ENCODE measurements at places on chromosomes 2 and 18.
A peak's percentile ranks its signal among the peaks of the same experiment; 100 is the strongest.

GRCh38 chr2:112821142-112821541 lies 15.4 kb downstream of the IL1B start:
- DNase-seq = peak; percentile 35

GRCh38 chr2:98564541-98565132 lies 43.7 kb downstream of the COA5 start:
- DNase-seq = no peak

DNA sequence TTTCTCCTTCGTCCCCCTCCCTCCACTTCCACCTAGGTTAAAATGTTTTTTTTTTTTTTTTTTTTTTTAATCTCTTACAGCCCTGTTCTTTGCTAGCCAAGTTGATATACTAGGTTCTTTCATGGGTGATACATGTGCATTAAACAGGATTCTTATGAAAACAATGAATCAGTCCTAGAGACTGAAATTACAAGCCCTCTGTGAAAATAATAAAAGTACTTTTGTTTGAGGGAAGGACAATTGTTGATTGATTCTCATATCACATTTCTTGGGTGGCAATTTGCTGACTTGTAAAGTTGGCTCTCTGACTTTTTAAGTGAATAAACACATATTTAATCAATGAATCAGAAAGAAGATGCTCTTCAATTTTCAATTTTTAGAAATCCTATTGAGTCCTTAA lies 639.9 kb downstream of the LRP1B start:
- DNase-seq = no peak

DNA sequence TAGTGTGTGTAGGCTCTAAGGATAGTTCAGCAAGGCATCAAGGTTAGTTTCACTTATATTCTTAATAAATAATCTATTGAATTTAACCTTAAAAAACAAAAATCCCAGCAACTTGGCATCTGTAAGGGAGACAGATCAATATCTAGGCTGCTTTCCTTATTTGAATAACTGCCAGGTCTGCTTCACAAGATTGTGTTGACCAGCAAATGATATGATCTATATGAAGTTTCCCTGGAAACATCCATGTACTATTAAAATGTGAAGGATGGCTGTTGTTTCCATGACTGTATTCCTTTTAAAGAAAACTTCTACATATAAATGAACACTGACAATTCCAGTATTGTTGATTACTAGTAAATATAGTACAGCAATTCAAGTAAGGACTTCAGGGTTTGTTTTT lies 109.4 kb downstream of the SPTBN1 start:
- DNase-seq = no peak
